ENCODE measurements at places on chromosomes 4 and X. TPM values are rescaled to one million over a fixed set of nuclear protein-coding genes. Genes with fewer than 3 reads are reported as not detected.

- DNase-seq, result peak; percentile 31
These were observed 136.4 kb downstream of the MAPK10 start for GRCh38 chr4:86223472-86223871.

GRCh38 chr4:13642170-13642950 is 14.8 kb upstream of the BOD1L1 start:
- no peak for DNase-seq

- no peak for DNase-seq
These were observed 248.1 kb downstream of the USP46 start for GRCh38 chr4:52410971-52411370.

DNA sequence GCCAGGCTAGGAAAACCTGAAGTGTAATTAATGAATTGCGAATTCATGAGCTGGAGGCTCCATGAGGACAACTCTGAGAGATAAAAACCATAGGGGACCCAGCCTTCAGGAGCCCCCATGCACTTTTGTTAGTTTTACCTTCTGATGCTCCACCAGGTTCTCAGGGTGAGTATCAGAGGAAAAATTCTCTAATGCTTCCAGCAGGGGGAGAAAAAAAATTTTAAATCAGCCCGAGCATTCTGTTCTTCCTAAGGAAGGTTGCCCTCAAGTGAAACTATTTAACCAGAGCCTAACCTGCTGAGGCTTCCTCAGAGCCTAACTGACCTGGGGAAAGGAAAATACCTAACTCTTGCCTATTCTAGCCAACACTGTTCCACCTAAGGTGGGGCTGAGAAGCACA is 552.6 kb downstream of the PPARGC1A start:
- DNase-seq, result peak; percentile 22

- no peak for DNase-seq
These were observed 49.9 kb downstream of the DOCK11 start for GRCh38 chrX:118545510-118545909.

DNA sequence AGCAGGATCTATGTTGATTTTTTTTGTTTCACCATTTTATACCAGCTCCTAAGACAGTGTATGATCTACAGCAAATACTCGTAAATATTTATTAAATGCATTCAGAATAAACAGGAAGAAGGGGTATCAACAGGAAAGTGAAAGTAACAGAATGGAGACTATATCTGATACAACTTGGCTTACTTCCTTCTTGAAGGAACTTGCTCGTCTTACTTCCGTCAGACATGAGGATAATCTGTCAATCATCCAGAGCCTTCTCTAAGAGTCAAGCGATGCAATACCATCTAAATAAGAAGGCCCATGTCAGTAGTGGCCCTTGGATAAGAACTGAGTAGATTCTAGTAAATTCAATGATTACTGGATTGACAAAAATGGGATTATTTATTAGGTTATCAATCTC is 84.2 kb downstream of the CAMK2D start:
- DNase-seq, result no peak

DNA sequence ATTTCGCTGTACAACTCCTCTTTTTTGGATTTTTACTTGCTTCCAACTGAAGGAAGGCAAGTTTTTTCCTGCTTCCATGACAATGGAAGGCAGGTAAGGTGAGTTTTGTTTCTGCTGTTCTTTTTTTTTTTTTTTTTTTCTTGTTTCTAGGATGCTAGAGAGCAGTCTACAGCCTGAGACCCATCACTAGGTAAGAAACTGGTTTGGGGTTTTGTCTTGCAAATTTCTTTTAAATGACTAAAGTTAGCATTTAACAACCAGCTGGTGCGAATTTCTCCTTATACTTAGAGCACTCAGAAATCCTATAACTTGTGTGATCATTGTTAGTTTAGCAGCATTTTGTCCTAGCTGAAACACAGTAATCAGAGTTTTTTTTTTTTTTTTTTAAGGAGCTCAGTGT is 378.4 kb upstream of the CNKSR2 start:
- no peak for DNase-seq

- no peak for DNase-seq
These were observed 60.9 kb upstream of the TXK start for GRCh38 chr4:48194971-48195370.

DNA sequence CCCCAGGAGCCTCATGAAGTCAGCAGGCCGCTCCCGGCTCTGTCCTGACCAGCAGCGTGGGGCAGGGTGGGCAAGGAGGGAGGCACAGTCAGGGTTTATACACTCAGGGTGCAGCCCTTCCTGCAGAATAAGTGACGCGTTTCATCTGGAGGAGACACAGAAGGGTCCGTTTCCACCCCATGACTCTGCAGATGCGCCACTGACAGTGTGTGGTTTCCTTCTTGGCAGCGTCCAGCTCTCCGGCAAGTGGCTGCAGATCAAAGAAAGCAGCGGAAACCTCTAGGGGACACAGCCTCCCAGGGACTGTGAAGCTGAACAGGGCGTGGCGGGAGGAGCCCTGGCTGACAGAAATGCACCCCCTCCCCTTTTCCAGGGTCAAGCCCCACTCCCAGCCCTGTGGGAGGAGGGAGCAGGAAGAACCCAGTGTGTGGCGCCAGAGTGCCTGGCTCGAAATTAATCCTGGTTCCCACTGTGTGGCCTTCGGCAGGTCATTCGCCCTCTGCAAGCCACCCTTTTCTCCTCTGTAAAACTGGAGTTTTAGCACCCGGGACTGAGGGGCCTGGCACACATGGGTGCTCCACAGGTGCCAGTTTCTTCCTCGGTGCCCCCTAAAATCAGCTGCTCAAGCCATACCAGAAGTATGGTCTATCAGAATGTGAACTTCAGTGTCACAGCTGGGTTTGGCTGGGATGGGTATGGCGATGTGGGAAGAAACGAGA is 17.3 kb upstream of the TBC1D14 start:
- peak; percentile 72 for DNase-seq

DNA sequence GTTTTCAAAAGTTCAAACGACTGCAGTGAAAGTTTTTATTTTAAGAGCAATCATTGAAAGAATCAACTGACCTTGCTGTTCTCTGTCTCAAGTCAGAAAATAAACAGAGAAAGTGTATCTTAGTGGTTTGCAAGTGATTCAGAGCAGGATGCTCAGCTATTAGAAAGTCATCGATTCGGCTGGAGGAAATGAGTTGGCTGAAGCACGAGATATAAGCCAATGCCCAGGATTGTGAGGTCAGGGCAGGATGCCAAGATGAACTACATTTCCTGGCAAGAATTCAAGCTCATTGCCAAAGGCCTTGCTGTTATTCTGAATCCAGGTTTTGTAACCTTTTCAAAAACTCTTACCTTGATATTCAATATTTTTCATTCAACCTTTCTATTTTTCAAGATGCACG is 541.4 kb upstream of the BOD1L1 start:
- DNase-seq, result no peak

DNA sequence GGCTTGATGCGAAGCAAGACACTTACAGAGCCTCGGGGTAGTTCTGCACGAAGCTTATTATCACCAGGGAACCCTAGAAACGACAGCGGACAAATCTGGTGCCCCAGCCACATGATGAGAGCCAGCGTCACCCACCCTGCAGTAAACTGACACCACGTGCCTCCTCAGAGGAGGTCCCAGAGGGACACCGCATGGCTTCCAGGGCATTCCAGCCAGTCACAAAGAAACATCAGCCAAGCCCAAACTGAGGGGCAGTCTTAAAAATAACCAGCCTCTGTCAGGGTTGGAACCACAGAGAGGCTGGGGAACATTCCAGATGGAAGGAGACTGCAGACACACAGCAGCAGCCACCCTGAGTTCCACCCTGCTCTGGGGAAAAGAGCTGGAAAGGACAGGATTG is 36.6 kb upstream of the HGFAC start:
- no peak for DNase-seq

GRCh38 chr4:3287972-3288570 is 4.8 kb upstream of the RGS12 start:
- no peak for DNase-seq

GRCh38 chr4:8537041-8537461 is 43.1 kb upstream of the GPR78 start:
- no peak for DNase-seq

GRCh38 chrX:69285881-69286564 is 120.8 kb upstream of the PJA1 start:
- DNase-seq, result peak; percentile 82

GRCh38 chr4:41882625-41883347 is 52.4 kb upstream of the TMEM33 start:
- peak; percentile 72 for DNase-seq

- no peak for DNase-seq
These were observed 62.7 kb upstream of the USP9X start for GRCh38 chrX:41022566-41022965.

- no peak for DNase-seq
These were observed 795 bp upstream of the BRWD3 start for GRCh38 chrX:80810365-80810978.

GRCh38 chr4:156948133-156948532 is 23.5 kb downstream of the PDGFC start:
- DNase-seq, result no peak

DNA sequence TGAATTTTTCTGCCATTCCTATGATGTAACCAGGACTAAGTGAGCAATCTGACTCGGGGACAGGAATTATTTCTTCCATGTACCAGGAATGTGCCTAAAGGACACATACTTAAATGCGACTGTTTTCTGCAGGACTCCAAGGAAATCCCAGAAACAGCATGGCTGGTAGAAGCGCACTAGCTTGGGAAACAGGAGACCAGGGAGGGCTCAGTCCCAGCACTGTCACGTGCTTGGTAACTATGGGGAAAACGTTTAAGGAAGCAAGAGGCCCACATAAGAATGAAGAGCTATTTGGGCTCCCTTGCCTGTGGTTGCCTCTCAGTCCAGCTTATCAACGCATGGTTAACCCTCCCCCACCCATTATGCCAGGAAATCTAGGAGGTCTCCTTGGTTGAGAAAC is 19.6 kb downstream of the MPP1 start:
- DNase-seq, result no peak

GRCh38 chr4:76772498-76773106 is 125.3 kb downstream of the SOWAHB start:
- no peak for DNase-seq

- DNase-seq, result no peak
These were observed 672.1 kb downstream of the GRXCR1 start for GRCh38 chr4:43564591-43564990.

DNA sequence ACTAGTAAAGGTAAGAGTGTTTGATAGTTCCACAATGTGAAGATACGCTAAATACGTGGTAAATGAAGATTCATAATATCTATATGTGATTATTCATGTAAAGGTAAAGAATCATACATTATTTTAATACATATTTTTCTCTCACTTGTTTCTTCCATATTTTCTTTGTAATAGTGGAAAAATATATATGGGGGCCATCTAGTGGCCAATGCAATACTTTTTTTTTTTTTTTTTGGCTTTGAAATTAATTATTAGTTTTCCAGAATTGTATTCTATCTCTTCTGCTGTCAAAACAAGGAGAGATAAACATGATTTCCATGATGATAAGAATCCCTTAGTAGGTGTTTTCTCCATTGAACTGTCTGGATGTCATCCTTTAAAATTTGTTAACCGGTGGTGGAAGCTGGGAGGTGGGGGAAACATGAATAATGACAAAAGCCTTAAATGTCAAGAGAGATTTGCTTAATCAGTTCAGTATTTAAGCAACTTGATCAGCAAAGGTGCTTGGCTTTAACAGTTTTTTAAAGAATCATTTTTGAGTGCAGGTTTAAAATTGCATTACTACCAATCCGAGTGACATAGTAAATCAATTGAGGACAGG is 508.7 kb upstream of the HTR2C start:
- no peak for DNase-seq

DNA sequence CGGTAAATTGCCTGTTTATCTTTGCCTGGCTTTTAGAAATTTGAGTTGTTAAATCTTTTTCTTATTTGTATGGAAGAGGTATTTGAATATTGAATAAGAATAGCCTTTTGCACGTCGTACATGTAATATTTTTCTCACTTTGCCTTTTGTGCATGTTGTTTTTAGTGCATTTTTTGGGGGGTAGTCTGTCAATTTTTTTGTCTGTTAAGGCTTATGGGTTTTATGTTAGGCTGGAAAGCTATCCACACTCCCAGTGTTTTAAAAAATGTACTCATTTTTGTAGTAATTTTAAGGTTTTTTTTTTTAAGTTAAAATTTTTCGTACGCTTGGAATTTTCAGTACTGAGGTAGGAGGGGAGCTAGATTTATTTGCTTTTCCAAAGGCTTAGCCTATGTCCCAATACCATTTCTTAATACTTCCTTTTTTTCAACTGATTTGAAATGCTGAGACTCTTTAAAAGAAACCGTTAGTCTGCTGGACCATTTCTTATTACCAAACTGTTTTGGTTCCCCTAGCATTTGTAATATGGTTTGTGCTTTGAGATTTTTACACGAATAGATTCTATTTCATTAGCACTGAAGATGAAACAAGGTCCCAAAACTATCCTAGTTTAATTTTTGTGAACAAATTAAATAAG is 1.3 kb downstream of the HERC5 start:
- DNase-seq, result no peak

Gene RIPPLY1
- total RNA-seq, result not detected

Gene GLOD5
- not detected for total RNA-seq

Gene PROM1
- total RNA-seq, result 43.0 TPM

Gene LAGE3
- 7.6 TPM for total RNA-seq

Gene GCNA
- total RNA-seq, result 0.97 TPM

Gene PDCL2
- not detected for total RNA-seq

Gene NSG1
- total RNA-seq, result 17.9 TPM

Gene EGF
- 6.2 TPM for total RNA-seq

Gene TNMD
- not detected for total RNA-seq

Gene UCP1
- 0.28 TPM for total RNA-seq

Measured in neural progenitor cell (in vitro differentiated cells).